ENCODE measurements at places on chromosomes 3 and 15. TPM values are rescaled to one million over a fixed set of nuclear protein-coding genes. Genes with fewer than 3 reads are reported as not detected.

PDE12 gene
- polyA plus RNA-seq = 2.7 TPM

SLC25A26 gene
- 26.3 TPM for polyA plus RNA-seq

CAPN7 gene
- 9.1 TPM for polyA plus RNA-seq

PAQR9 gene
- 7.8 TPM for polyA plus RNA-seq

RSRC1 gene
- polyA plus RNA-seq = 9.5 TPM

NDUFAF3 gene
- polyA plus RNA-seq = 119 TPM

IL17RD gene
- polyA plus RNA-seq = 1.4 TPM

ARRDC4 gene
- 17.6 TPM for polyA plus RNA-seq

TLR9 gene
- 0.04 TPM for polyA plus RNA-seq

DNA sequence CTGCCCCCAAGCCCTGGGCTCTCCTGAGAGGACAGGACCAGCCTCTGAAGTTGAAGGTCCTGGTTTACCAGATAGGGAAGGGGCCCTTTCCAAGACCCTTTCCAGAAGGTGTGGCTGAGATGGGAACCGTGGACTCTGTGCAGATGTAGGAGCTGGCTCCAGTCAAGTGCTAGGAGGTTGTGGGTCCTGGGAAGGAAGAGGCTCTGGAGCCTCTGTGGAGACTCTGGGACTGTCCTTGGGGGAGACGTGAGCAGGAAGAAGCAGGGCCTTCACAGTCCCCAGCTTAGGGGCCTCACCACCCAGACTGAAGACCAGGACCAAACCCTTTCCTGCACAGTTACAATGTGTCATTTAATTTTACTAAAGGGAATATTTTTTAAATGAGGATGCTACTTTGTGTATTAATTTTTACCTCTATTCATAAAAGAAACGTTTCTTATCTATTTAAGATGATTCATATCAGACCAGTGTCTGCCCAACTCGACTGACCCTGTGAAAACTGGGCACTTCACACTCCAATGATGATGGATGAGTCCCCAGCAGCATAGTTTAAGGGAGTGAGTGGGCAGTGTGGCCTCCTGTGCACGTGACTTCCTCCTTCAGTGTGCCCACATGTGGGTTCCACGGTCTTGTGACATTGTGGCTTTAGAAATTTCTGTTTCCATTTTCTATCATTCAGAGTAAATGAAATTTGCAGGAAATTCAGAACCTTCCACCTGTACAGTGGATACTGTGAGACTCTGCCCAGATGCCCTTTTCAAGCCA lies 10.9 kb downstream of the CCR5AS start:
- DNase-seq = no peak

GRCh38 chr3:41920406-41920965 lies 41.4 kb downstream of the ULK4 start:
- no peak for DNase-seq

DNA sequence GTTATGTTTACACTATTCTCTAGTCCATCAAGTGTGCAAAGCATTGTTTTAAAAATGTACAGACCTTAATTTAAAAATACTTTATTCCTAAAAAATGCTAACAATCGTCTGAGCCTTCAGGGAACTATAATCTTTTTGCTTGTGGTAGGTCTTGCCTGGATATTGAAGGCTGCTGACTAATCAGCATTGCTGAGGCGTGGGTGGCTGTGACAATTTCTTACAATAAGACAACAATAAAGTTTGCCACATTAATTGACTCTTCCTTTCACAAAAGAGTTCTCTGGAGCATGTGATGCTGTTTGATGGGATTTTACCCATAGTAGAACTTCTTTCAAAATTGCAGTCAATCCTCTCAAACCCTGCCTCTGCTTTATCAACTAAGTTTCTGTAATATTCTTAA lies 384.0 kb upstream of the TGFBR2 start:
- no peak for DNase-seq

DNA sequence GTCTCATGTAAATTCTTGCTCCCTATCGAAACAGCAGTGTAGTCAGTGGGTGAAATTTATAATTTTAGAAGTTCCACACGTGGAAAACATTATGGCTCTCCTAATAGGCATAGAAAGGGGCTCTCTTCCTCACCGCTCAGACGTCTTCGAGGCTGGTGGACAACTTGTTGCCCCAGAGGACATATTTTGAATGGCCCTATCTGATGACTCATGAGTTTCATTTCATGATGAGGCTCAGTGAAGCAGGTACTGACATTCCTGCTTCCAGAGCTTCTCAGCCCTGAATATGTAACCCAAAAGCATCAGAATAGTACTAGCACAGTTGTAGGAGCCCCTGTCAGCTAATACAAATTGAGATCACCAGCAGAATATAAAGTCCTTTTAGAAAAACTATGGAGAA lies 117.9 kb downstream of the HERC1 start:
- no peak for DNase-seq

DNA sequence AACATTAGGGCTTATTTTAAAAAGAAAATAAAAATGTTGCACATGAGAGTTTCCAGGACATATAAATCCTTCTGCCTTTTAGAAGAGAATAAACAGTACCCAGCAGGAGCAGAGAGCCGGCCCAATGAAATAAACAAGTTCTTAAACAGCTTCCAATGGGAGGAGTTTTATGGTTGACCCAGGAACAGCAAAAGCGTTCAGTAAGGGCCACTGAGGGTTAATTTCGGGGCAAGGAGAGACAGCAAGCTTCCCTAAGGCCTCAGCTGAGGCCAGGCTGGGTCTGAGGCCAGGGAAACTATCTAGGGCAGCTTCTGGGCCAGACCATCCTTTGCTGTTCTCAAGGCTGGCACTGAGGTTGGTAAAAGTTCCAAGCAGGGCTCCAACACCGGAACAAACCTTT lies 3.4 kb downstream of the PDZRN3 start:
- DNase-seq = no peak

GRCh38 chr3:18378218-18378617 lies 46.9 kb downstream of the SATB1 start:
- no peak for DNase-seq

GRCh38 chr3:197006446-197006845 lies 23.2 kb downstream of the MELTF start:
- no peak for DNase-seq

DNA sequence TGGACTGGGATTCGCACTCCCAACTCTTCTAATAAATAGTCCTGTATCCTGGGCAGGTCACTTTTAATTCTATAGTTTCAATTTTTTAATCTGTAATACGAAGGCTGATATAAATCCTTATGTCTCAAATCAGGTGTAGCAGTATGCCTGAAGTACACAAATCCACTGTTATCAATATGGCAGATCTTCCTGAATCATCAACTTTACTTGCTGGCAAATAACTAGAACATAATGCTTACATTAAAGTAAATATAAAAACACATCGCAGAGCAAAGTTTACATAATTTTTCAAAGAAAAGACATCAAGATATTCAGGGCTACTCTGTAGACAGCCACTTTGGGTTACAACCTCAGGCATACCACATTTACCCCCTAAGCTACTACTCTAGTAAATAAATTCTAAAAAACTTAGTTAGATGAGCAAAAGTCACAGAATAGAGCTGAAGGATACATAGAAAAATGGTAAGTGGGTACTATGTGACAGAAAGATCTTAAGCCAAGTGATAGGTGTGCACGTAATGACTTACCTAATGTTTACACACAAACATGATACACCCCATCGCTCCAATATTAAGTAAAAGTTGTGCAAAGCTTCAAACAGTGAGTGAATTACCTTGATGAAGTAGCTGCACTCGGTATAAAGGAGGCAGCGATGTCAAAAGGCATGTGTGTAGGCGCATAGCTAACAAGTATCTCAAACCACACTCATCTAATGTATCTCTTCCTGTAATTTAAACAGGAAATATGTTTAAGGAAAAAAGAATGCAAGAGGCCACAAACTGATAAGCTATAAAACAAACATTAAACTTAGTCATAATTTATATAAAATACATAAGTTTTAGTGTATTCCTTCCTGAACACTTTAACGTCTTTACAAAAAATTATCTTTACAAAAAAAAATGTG lies 127.9 kb downstream of the DMXL2 start:
- no peak for DNase-seq

GRCh38 chr15:90456236-90456635 lies 68.2 kb downstream of the IQGAP1 start:
- DNase-seq = no peak

GRCh38 chr3:50615190-50615589 lies 1.8 kb upstream of the MAPKAPK3 start:
- DNase-seq = no peak

GRCh38 chr3:58198362-58198761 lies 12.4 kb downstream of the DNASE1L3 start:
- DNase-seq = peak; percentile 0

DNA sequence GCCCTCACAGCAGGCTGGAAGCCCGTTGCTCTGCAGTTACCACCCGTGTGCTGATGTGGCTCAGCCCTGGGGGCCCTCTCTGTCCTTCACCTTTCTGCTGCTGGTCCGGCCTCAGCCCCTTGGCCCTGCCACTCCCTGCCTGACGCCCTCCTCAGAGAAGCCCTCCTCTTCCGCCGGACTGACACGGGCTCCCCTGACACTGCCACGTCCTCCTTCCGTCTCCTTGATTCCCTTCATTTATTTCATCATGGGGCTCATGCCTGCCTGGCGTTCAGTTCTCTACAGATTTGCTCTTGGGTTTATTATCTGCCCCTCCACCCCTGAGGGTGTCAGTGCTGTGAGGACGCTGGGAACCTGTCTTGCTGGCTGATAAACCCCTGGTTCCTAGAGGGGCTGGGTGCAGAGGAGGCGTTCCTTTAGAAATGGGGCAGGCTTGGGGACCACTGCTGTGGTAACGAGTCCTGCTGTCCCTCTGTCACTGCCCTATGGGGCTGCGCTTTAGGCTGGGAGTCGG lies 19.6 kb downstream of the FBLN2 start:
- no peak for DNase-seq

DNA sequence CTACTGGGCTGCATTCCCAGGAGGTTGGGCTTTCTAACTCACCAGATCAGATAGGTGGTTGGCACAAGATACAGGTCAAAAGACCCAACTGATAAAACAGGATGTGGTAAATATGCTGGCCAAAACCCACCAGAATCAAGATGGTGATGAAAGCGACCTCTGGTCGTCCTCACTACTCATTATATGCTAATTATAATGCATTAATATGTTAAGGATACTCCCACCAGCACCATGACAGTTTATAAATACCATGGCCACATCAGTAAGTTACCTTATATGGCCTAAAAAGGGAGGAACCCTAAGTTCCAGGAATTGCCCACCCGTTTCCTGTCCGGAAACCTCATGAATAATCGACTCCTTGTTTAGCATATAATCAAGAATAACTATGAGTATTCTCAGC lies 31.6 kb downstream of the CFAP44 start:
- DNase-seq = no peak

DNA sequence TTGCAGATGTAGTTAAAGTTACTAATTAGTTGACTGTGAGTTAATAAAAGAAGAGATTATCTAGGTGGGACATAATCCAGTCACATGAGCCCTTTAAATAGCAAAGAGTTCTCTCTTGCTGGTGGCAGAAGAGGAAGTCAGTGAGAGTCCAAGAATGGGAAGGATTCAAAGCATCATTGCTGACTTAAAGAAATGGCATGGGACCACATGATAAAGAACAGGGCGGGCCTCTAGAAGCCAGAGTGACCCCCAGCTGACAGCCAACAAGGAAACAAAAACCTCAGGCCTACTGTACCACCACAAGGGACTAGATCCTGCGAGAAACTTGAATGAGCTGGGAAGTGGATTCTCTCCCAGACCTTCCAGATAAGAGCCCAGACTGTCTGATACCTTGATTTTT lies 447.2 kb upstream of the CCDC54 start:
- no peak for DNase-seq

GRCh38 chr3:117059956-117060270 lies 350.3 kb downstream of the TUSC7 start:
- DNase-seq = no peak

DNA sequence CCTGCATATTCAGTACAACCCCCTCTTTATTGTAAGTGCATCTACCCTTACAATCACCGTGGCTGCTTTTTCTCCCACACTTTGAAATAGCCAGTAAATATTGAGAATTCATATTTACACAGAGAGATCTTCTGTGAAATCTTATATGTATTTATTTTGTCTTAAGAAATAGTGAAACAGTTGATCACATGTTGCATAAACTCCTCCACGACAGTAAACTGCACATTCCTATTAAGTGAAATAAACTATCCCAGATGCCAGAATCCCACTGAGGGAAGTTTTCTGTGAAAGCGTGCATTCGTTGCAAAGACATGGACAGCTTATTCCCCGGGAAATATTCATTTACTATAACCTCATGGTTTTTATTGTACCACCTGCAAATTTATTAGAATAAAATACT lies 796.0 kb downstream of the ROBO2 start:
- DNase-seq = no peak

DNA sequence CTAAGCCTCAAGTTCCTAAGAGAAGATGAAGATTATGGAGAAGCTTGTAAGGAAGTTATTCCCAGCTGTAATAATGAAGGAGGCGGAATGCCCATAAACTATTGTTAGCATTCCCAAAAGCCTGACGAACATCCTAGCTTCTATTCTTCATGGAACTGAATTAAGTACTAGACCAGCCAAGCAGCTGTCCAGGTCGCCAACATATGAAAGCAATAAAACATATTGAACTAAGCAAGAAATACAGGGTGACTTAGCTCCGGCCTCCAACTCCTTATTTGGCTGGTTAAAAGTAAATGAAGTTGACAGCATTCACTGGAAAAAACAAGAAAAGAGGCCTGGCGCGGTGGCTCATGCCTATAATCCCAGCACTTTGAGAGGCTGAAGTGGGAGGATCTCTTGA lies 174.0 kb upstream of the TPM1 start:
- DNase-seq = no peak

DNA sequence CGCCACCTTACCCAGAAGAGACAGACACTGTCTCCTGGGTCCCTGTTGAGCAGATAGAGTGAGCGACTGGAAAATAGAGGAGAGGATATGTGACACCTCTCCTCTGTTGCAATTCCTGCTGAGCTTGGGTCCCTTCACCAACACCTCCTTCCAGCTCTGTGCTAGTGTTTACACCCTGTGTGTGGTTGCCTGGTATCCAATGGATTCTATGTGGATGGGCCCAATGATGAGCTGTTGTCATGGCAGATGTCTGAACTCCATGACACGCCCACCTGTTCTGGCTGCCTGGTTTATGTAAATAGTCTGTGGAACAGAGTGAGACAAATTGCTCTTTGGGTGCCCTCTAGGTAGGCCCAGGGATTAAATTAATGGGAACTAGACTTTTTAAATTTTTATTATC lies 23.7 kb downstream of the RBM5 start:
- DNase-seq = no peak

GRCh38 chr3:17355591-17355990 lies 386.8 kb downstream of the TBC1D5 start:
- DNase-seq = no peak

- no peak for DNase-seq
Measured at GRCh38 chr3:143594206-143594605, 254.1 kb downstream of the SLC9A9 start.

DNA sequence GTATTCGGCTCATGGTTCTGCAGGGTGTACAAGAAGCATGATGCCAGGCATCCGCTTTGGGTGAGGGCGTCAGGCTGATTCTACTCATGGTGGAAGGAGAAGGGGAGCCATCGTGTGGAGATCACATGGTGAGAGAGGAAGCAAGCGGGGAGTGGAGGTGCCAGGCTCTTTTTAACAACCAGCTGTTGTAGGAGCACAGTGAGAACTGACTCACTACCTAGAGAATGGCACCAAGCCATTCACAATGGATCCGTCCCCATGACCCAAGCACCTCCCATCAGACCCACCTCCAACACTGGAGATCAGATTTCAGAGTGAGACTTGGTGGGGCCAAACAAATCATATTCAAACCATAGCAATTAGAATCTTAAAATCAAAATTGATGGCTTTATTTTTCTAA lies 259.8 kb upstream of the CTDSPL start:
- DNase-seq = no peak

GRCh38 chr3:104349836-104350235 lies 1016.9 kb upstream of the ALCAM start:
- DNase-seq = no peak

Measured in heart left ventricle (tissue), 16 donors.